Lung (tissue), 17 donors: ENCODE measurements at places on chromosomes 5 and 9. TPM values are rescaled to one million over a fixed set of nuclear protein-coding genes. Genes with fewer than 3 reads are reported as not detected.

GRCh38 chr9:99811598-99812383 lies 9.9 kb upstream of the NR4A3 start:
- H3K4me3 ChIP-seq = no peak overlapping the region
- H3K27ac ChIP-seq = no peak overlapping the region
- no peaks in the 10 kb centered on the region for H3K4me1 ChIP-seq
- no peak for DNase-seq
- H3K27me3 ChIP-seq = no peaks in the 10 kb centered on the region
- no peaks in the 10 kb centered on the region for H3K36me3 ChIP-seq

DNA sequence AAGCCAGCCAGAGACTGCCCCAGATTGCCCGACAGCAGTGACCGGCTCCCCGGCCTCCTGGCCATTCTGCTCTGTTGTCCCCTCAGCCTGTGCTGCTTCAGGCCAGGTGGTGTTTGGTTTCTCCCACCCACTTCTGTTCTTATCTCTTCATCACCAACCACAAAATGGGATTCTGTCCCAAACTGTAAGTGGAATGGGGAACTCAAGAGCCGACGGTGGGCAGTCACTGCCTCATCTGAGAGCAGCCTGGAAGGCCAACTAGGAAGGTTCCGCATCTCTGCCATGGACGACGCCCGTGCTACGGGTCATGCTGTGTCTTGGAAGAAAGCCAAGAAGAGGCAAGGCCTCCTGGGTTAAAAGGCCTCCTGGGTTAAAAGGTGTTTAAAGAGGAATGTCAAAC lies 219.0 kb upstream of the PIK3R1 start:
- H3K4me3 ChIP-seq = no peak overlapping the region
- no peak overlapping the region for H3K27ac ChIP-seq
- no peaks in the 10 kb centered on the region for H3K27me3 ChIP-seq
- no peaks in the 10 kb centered on the region for H3K4me1 ChIP-seq
- H3K36me3 ChIP-seq = no peaks in the 10 kb centered on the region

- no peak overlapping the region for H3K4me3 ChIP-seq
- H3K36me3 ChIP-seq = peaks cover 4% of the 10 kb centered on the region
- no peaks in the 10 kb centered on the region for H3K27me3 ChIP-seq
Measured at GRCh38 chr9:133071484-133072150, 9.8 kb downstream of the CEL start.

GRCh38 chr5:142115937-142116614 lies 7.5 kb downstream of the NDFIP1 start:
- H3K27me3 ChIP-seq = no peaks in the 10 kb centered on the region
- no peak overlapping the region for H3K4me3 ChIP-seq
- peaks cover 33% of the 10 kb centered on the region for H3K4me1 ChIP-seq

DNA sequence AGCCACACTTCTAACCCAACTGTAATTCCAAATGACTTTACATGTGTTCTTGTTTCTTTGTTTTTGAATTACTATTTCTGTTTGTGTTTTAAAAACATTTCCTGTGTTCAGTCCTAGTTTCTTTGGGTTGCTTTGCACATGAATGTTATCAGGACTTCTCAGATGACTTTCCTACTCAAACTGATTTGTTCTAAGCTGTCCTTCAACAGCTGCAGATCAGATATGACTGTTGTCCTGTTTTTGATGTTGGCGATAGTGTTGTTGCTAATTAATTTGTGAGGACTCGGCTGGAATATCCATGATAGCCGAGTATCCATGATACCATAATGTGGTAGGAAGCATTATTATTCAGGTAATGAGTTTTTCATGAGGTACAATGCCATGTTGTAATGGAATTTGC lies 98.6 kb downstream of the CHSY3 start:
- no peaks in the 10 kb centered on the region for H3K4me1 ChIP-seq
- no peak overlapping the region for H3K27ac ChIP-seq
- no peaks in the 10 kb centered on the region for H3K36me3 ChIP-seq
- DNase-seq = no peak
- no peaks in the 10 kb centered on the region for H3K27me3 ChIP-seq

DNA sequence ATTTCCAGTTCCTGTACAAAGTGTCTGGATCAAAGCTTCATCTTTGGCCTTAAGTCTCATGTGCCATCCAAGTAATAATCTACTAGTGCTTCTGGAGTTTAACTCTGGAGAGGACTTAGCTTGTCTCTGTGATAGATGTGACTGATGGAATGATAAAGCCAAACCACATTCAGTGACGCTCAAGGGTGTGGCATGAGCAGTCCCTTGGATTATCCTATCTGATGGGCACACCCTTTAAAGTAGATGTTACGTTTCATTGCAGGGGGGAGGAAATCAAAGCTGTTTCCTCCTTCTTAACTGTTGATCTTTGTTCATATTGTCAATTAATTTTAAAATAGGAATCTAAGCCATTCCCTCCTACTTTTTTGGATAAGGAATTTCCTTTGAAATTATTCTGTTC lies 8.5 kb upstream of the EGFLAM start:
- no peaks in the 10 kb centered on the region for H3K36me3 ChIP-seq
- no peak for DNase-seq
- no peaks in the 10 kb centered on the region for H3K27me3 ChIP-seq

GRCh38 chr9:14314424-14314928 lies 535 bp upstream of the NFIB start:
- peak overlapping the region; percentile 74 for H3K4me3 ChIP-seq
- DNase-seq = peak; percentile 95
- H3K27me3 ChIP-seq = no peaks in the 10 kb centered on the region
- H3K36me3 ChIP-seq = peaks cover 19% of the 10 kb centered on the region
- H3K27ac ChIP-seq = peak overlapping the region; percentile 97

FAM169A gene
- 2.3 TPM for total RNA-seq

TESK1 gene
- 13.7 TPM for total RNA-seq

CDX1 gene
- total RNA-seq = 0.25 TPM
